NCI-H1417 (cell line): ENCODE measurements at places on chromosomes 13 and 19.

- no peak for DNase-seq
These were observed 121.3 kb downstream of the COL4A1 start for GRCh38 chr13:110185696-110186095.

DNA sequence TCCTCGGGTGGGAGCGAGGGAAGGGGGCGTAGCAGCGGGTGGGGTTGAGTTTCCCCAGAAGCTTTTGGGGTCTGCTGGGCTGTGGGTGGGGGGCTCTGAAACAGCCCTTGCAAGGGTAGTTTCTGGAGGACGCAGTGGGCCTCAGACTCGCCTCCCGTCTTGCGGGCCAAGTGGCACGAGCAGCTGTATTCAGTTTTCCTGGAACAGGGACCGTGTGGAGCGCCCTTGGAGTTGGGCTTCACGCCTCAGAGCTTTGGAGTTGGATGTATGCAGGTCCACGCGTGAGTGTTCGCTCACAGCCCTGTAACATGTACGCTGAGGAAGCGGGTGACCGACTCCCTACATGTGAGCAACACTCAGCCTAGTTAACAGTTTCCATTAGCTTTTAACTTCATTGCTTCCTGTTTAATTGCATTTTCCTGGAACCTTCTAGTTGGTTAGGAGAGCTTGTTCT is 603 bp downstream of the TM9SF2 start:
- peak; percentile 27 for DNase-seq

DNA sequence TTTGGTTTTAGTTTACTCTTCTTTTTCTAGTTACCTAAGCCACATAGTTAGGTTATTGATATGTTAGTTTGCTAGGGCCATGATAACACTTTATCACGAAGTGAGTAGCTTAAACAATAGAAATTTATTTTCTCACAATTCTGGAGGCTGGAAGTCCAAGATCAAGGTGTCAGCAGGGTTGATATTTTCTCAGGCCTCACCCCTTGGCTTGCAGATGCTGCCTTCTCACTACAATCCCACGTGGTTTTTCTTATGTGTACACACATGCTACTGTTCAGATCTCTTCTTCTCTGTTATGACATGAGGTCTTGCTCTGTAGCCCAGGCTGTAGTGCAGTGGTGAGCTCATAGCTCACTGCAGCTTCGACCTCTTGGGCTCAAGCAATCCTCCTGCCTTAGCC is 7.8 kb upstream of the URI1 start:
- no peak for DNase-seq

GRCh38 chr19:27828829-27829228 is 1384.1 kb downstream of the UQCRFS1 start:
- DNase-seq = no peak

- no peak for DNase-seq
These were observed 114.9 kb downstream of the PCCA start for GRCh38 chr13:100203696-100204367.

DNA sequence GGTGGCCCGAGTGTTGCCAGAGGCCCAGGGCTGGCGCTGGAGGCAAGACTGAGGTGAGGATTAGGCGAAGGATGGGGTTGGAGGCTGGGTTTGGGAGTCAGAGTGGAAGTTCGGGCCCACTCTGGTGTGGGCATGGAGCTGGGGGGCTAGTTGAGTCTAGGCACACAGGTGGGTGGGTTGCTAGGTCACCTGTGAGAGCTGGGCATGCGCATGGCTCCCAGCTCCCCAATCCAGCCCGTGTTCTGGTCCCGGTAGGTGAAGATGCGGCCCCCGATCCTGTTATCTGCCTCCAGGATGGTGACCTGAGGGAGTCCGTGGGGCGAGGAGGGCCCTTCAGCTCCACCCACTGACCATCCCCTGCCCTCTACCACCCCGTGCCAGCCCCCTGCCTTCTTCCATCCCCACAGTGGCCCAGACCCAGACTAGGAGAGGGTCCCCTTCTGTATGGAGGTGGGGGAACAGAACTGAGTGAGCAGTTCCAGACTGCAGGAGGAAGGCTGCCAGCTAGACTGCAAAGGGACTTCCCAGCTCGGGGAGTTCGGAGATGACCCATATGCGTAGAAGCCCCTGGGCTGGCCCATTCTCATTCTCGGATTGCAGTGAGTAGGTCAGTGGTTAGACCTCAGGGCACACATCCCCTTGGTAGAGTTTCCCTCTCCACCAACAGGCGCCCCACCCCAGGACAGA is 1.7 kb downstream of the IL4I1 start:
- no peak for DNase-seq
